ENCODE measurements at places on chromosomes 5 and 9.

DNA sequence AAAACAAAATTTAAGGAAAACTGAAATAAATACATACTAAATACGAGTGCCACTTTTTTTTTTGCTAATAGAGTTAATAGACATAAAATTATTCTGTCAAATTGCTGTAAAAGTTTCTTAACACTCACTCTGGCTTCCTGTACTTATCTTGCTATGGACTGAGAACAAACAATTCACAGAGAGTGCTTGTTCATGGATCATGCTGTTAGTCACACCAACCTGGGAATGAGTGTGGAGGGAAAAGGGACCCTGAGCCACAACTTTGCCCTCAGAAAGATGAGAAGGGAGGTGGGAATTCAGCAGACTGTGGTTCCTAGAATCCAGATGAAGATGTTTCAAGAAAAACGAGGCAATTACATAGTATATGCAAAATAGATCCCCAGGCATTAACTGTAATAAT lies 246.9 kb downstream of the FBXL7 start:
- no peak for DNase-seq

DNA sequence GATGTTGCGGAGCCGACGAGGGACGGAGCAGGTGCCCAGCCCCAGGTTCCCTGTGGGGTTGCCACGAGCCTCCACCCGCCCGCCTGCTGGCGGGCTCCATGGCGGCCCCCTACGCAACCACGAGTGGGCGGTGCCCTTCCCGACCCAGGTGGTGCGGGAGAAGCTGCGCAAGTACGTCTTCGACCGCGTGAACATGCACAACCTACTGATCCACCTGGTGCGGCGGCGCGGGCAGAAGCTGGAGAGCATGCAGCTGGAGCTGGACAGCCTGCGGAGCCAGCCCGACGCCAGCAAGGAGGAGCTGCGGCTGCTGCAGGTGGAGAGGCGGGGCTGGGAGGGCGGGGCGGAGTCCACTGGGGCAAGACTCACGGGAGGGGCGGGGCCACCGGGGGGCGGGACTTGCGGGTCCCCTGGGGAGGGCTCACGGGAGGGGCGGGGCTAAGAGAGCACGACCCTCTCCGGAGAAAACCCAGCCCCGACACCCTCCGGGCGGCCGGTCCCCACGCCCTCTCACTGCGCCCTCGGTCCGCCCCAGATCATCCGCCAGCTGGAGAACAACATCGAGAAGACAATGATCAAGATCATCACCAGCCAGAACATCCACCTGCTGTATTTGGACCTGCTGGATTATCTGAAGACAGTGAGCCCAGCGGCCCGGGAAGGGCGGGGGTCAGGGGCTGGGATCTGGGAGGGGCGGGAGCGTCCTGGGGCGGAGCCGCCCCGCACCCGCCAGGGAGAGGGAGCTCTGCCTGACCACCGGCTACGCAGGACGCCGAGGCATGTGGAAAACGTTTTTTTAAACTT lies 3.9 kb downstream of the CCDC183 start:
- DNase-seq: peak; percentile 70

DNA sequence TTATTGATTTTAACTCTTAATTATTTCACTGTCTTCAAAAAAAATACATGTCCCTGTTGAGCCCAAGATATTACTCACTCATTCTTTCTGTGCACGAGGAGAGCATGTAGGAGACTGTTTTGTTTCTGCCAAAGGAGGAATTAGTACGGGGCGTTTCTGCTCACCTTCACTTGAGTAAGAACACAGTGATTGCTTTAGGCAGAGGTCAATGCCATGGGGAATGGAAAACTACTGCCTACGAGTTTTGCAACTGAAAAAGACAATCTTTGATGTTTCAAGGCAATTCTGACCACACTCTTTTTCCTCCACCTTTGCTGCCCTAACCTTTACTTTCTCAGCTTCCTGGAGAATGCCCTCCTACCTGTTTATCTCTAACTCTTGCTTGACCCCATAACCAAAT lies 109.4 kb downstream of the CCDC192 start:
- DNase-seq: no peak

DNA sequence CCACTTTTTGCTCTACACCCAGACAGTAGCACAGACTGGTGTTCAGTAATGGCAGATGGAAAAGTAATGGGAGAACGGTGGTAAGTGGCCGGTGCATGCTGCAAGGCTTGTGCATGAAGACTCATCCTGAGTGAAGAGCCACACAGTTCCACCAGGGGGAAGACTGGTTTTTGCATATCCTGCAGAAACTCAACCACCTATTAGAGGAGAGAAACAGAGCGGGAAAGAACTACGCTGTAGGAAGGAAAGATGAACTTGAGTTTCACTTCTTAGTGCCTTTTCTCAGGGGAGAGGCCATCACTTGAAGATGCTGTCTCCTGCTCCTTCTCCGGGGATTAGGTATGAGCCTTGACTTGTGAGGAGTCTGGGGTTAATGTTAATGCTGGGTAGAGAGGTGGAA lies 9.4 kb upstream of the PRSS3 start:
- peak; percentile 51 for DNase-seq

DNA sequence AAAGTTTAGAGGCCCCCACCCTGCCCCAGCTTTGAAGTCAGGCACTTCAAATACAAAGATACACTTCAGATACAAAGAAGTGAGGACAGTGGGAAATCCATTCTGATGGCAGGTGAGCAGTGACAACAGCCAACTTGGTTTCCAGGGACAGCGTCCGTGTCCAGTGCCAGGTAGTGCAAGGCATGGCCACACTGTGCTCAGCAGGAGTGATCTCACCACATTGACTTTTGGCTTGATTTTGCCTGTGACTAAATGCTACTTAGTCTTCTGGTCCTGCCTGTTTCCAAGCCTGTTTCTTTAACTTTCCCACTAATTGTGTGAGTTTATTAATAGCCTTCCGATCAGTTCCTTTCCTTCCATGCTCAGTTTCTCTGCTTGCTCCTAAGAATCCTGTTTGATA lies 72.6 kb upstream of the PALM2AKAP2 start:
- DNase-seq: no peak

DNA sequence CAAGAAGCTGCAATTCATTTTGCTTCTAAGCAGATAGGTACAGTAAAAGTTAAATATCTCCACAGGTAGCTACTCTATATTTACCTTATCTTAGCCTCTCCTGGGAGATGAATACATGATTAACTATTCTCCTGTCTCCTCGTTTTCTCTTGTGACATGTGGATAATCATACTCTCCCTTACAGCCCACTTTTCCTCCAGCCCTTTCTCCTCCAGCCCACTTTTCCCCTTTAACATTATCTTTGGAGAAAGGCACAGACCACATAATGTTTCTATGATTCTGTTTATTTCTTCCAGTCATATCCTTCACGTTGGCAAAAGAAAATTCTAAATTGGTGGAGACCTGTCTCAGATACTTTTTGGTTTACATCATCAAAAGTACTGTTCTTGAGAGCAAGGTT lies 84.0 kb downstream of the OSMR start:
- DNase-seq: no peak
